Stimulated activated naive CD4-positive, alpha-beta T cell treated with Interleukin-2 at 50 U/mL for 16 hours (primary cell): ENCODE measurements at places on chromosomes 16 and 17.

GRCh38 chr17:29579866-29580771, 9.3 kb downstream of the GIT1 start:
- DNase-seq = peak; percentile 87

DNA sequence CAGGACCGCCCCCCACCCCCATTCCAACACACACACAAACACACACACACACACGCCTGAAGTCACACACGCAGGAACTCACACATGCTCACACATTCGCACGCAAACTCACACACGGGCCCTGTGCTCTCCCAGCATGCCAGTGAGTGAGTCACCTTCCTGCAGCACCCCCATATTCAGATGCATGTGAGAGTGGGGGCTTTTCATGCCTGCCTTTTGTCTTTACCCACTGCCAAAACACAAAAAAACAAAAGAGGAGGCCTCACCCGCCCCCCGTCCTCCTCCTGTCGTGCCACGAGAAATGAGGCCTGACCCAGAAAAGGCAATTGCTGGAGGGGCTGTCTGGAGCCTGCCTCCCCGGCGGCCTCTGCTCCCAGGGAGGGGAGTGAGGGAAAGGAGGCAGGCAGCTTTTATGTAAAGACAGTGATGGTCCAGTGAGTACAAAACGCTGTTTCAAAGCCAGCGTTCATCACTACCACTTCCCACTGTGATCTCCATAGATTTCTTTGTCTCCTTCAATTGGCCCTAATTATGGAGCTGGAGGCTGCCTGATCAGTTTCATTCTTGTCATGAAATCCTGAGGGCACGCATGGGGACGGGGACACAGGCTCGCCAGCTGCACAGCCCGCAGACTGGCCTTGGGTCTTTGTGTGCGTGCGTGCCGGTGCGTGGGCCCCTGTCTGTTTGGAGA, 29.5 kb upstream of the GSE1 start:
- DNase-seq = no peak

DNA sequence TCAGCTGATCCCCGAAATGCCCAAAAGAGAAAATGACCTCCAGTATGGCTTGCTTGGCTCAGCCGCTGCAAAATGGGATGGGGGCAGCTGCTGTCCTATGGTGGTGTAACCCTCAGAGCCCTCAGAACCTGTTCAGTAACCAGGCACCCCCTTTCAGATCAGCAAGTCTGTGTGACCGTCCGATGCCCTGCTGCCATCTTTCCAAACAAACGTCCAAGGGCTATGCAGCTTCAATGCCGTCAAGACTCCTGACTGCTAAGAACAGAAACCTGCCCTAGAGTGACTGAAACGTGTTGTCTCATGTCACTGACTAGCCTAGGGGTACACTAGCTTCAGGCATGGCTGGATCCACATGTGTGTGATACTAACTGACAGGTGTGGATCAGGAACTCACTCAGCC, 70.4 kb downstream of the GNAO1 start:
- no peak for DNase-seq

- no peak for DNase-seq
Observed at GRCh38 chr16:11470676-11471415, 115.9 kb downstream of the LITAF start.

DNA sequence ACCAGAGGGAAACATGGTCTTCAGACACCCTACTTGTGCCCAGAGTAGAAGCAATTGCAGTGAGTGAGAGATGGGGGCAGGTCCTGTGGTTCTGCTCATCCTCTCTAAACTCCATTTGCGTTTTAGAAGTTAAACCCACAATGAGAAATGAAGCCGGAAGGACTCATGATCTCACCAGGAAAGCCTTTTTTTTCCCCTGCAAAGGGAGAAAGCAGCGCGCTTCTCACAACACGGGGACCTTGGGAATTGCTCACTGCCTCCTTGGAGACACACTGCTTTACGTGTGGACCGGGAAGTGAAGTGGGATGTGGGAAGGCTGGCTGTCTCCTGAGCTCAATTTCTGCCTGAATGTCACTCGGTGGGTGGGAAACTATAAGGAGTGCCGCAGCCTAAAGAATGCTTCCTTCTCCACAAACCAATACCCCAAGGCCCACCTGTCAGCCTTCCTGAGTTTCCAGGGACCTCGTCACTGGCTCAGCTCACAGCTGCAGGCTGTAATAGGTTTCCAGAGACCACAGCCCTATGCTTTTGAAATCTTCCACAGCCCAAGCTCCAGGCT, 365.4 kb downstream of the XYLT1 start:
- no peak for DNase-seq

DNA sequence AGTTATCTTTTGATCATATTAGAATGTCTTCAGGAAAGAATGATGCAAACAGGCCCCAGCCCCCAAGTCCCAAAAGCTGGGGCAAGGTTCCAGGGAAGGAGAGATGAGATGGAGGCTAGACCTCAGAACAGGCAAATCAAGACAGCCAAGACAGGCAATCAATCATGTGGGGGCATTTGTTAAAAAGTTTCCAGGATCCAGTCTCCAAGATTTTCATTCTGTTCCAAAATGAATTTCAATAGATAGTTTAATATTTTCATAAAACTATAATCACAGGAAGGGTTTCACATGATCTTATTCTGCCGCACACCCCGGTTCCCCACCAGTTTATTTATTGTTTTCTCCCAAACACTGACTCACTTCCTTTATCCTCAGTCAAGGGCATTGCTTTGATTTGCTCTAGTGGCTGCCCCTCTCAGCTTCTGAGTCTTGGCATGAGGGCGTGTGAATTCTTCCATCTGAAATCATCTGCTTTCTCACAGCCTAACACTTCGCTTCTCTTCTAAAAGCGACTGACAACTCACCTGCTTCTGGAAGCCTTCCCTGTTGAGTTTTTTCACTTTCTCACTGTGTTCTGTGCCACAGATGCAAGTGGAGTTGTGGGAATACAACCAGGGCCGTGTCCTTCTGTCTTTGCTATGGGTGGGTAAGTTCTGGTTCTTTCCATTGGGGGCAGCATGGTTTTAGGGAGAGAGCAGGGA, 12.2 kb upstream of the TERF2 start:
- DNase-seq = no peak

DNA sequence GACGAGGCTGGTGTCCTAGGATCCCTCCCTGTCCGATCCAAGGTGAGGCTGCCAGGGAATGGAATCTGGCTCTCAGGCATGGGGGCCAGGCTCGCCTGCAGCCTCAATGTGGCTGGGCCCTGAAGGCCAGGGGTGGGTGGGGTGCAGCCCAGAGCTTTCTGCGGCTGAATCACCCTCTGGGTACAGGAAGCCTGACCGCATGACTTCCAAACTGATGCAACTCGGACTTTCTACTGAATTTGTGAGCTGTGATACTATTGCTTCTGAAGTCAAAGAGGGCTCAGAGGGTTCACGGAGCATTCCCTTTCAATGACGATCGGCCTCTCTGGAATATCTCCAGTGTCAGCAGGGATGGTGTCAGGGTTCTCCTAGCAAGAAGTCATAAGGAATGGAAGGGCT, 123.7 kb downstream of the METRNL start:
- no peak for DNase-seq

DNA sequence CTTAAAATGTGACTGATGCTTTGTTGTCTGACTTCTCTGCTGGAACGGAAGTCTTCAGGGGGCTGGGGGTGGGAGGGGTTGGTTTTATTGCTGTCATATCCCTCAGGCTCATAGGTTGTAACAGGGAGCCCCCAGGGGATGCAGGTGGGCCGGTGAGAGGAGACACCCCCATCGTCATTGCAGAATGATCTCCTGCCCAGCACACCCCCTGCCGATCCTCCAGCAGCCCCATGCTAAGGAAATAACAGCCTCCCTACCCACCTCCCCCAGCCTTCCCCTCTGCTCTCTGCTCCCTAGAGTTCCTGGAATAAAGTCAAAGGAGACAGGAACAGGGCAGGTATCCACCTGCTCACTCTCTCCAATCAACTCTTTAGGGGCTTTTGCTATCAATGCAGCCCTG, 270.1 kb upstream of the TNRC6C start:
- DNase-seq = no peak

GRCh38 chr17:69477903-69478266, 63.4 kb downstream of the MAP2K6 start:
- DNase-seq = no peak

- DNase-seq = no peak
Observed at GRCh38 chr17:57506774-57507127, 238.3 kb downstream of the CCDC182 start.

DNA sequence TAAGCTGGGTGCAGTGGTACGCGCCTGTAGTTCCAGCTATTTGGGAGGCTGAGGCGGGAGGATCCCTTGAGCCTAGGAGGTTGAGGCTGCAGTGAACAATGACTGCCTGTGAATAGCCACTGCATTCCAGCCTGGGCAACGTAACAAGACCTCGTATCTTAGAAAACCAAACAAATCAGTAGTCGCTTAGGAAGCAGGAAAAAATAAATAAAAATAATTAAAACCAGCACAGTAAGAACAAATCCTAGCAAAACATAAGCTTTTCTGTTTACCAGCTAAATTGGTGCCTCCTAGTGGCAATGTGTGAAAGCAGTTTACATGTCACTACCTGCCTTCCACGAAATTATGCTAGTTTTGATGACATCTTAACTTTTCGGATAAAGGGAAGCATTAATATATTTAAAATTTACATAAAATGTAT, 1.3 kb downstream of the ARMC5 start:
- no peak for DNase-seq

DNA sequence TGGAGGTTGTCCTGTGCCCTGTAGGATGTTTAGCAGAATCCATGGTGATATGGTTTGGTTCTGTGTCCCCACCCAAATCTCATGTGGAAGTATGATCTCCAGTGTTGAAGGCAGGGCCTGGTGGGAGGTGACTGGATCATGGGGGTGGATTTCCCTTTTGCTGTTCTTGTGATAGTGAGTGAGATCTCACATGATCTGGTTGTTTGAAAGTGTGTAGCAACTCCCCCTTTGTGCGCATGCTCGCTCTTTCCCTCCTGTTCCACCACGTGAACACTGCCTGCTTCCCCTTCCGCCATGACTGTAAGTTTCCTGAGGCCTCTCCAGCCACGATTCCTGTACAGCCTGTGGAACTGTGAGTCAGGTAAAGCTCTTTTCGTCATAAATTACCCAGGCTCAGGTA, 61.9 kb downstream of the ARHGAP17 start:
- no peak for DNase-seq

DNA sequence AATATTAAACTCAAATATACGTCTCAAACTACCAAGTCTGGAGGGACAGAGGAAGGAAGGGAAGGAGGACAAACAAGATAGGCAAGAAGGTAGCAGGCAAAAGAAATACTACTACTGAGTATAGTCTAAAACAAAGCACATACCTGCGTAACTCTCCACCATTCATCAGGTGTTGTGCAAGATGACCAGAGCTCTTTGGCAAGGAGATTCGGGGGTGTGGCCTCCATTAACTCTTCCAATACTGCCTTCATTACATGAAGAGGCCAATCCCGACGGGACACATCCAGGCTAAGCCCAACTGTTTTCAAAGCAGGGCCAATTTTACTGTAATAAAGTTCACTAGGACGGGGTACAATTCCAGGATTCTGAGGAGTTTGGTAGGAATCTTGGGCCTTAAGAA, 38.2 kb upstream of the ARL6IP1 start:
- DNase-seq = no peak

DNA sequence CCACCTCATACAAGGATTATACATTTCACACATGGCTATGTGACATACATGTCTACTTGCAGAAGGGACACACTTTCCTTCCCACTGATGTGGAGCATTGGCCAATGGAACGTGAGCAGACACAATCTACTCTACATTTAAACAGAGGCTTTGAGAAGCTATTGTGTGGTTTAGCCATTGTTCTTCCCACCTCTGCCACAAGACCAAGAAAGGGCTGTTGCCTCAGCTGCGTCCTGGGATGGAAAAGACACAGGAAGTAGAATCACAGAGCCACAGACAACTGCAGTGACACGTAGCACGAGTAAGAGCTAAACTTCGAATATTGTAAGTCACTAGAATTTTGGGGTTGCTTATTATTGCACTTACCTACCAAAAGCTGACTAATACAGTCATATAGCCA, 33.3 kb downstream of the PRKCB start:
- DNase-seq = no peak

DNA sequence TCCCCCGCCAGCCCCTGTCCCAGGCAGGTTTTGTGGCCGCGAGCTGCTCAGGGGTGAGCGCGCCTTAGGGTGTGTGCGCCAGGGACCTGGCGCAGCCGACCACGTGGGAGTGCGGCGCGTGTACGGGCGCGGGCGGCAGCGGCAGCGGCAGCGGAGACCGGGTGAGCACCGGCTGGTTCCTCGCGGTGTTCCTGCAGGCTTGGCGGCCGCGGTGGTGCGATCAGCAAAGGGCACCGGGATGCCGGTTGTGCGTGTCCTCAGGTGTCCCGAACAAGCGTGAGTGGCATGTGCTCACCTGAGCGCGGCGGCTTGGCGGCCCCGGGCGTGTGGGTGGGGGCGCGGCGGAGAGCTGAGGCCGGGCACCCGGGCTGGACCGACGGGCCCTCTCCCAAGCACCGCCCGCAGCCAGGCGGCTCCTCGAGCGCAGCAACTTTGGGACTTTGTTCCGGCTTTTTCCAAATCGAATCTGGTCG, 381 bp upstream of the HSD11B2 start:
- peak; percentile 45 for DNase-seq

GRCh38 chr16:3716831-3717234, 491 bp downstream of the TRAP1 start:
- DNase-seq = peak; percentile 41

- no peak for DNase-seq
Observed at GRCh38 chr16:80151722-80152111, 389.1 kb upstream of the DYNLRB2 start.

GRCh38 chr17:63758428-63758827, 15.0 kb downstream of the CCDC47 start:
- no peak for DNase-seq

DNA sequence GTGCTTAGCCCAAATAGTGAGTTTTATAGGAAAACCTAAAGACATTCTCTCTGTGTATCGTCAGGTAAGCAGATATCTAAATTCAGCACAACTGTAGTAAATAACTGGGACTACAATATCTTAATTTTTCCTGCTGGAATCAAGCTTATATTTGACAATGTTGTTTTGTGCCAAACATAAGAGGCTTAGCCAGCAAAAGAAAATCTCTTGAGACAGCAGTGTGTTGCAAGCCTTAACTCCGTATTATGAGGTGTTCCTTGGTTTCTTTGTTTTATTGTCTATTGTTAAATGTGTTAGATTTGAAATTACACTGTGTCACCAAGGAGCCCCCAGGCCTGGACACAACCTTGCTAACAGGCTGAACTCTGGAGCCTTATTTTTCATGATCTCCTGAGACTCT, 1570.6 kb upstream of the GOT2 start:
- DNase-seq = no peak

DNA sequence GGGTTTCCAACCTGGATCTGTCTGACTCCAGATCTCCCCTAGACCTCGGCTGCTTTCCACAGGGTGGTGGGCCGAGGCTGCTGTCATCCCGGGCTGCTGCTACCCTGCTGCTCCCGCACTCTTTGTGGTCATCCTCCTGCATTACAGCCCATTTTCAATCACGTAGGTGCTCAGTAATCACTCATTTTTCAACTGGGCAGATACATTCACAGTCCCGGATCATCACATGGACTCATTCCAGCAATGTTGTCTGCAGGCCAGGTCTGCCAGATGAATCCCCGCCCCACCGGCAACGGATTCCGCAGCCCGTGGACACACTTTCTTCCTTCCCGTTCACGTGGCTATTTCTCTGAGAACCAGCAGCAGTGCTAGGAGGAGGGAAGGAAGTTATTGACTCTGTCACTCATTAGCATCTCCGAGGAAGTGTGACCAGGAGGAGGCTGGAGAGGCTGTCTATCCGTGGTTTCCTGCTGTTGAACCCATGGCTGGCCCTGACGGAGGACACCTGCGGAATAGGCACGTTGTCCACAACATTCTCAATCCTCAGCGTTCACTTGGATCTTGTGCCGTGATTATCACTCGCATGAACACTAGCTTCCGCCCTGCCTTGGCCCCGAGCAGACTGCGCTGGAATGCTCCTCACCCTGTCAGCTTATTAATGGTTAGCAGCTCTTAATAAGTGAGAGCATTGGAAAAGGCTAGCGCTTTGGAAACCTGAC, 14.7 kb upstream of the ZCCHC14 start:
- no peak for DNase-seq
